ENCODE measurements at places on chromosomes 5 and 9.

GRCh38 chr9:124284940-124285441, 27.2 kb downstream of the NEK6 start:
- DNase-seq: no peak

DNA sequence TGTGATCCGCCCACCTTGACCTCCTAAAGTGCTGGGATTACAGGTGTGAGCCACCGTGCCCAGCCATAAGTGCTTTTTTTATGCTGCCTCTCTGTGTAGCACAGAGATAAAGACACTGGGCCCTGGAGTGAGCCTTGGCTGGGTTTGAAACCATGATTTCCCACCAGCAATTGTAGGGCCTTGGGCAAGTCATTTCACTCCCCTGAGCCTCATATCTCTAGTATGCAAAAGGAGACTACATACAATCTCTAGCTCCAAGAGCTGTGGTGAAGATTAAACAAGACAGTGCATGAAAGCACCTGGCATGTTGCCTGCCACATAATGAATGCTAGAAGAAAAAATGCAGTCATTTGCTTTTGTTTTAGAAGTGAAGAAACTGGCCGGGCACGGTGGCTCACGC, 3.9 kb downstream of the FABP6 start:
- no peak for DNase-seq

DNA sequence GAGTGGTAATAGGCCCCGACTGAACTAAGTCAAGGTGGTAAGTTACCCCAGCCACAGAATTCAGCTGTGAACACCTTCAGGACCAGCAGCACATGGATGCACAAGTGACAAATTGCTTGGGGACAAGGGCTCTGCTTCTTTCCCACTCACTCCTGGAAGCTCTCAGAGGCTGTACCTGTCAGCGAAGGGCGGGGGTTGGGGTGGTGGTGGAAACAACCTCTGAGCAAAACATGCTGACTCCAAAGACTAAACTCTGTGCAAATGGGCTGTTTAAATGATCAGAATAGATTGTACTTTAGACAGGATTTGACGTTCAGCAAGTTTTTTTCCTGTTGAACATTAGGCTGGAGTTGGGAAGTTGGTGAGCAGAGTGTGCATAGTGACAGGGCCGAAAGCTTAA, 544.5 kb upstream of the ZNF608 start:
- DNase-seq: no peak

DNA sequence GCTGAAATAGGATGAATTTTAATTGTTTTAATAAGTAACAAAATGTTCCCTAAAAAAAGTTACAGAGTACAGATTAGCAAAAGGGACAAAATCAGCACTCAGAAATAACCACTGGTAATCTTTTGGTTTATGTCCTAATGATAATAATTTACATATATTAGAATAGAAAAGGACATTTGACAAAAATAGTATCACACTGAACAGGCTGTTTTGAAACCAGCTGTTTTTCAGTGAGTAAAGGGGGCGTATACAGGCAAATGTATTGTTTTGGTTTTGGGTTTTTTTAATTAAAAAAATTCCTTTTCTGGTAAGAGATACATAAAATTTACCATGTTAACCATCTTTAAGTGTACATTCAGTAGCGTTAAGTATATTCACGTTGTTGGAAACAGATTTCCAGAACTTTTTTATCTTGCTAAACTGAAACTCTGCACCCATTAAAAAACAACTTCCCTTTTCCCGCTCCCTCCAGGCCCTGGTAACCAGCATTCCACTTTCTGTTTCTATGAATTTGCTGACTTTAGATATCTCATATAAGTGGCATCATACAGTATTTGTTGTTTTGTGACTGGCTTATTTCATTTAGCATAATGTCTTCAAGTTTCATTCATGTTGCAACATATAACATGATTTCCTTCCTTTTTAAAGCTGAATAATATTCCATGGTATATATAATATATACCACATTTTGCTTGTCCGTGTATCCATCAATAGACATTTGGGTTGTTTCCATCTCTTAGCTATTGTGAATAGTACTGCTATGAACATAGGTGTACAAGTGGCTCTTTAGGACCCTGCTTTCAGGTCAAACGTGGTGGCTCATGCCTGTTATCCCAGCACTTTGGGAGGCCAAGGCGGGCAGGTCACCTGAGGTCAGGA, 20.6 kb upstream of the LARP1 start:
- no peak for DNase-seq

- DNase-seq: no peak
Measured at GRCh38 chr5:73625372-73625943, 538 bp upstream of the ARHGEF28 start.

All from epithelial cell of proximal tubule (primary cell).